Hippocampal formation (tissue), 2 donors: ENCODE measurements at places on chromosomes 7 and 10.

GRCh38 chr7:28517206-28517605 is 104.9 kb downstream of the CREB5 start:
- DNase-seq: no peak

DNA sequence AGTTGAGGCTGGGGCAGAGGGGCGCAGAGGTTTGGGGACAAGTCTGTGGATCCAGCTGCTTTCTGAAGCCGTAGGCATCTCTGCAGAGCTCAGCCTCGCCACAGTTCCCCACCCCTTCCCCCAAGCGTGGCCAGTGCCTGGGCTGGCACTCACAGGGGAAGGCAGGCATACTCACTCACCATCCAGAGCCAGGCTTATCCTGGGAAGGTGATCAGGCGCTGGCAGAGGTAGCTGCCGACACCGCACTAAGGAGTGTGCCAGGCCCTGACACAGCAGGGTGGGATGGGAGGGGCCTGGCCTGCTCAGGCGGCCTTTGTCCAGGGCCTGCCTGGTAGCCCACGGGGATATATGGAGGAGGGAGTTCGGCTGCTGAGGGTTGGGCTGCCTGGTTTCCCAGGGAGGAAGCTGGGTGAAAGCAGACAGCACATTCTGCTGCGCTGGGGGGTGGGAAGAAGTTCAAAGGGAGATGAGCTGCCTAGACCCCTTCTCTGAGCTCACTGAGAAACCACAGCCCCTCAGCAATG is 15.9 kb downstream of the VSIR start:
- no peak for DNase-seq

- DNase-seq: no peak
These were observed 27.8 kb downstream of the CDHR3 start for GRCh38 chr7:105990727-105991453.

- no peak for DNase-seq
These were observed 128.3 kb downstream of the CD36 start for GRCh38 chr7:80766724-80767123.

DNA sequence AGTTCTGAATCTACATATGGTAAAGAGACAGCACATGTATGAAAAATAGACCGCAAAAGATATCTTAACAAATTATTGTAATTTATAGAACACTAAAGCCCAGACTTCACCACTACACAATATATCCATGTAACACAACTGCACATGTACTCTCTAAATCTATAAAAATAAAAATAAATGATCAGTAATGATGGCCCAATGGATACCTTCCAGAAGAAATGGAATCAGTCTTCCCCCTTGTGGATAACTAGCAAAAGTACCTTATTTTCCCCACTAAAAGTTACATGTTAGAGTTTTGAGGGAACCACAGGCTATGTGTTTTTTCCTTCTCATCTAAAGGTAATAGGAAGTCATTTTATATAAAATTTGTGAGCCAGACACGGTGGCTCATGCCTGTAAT is 25.7 kb downstream of the C7orf25 start:
- no peak for DNase-seq

DNA sequence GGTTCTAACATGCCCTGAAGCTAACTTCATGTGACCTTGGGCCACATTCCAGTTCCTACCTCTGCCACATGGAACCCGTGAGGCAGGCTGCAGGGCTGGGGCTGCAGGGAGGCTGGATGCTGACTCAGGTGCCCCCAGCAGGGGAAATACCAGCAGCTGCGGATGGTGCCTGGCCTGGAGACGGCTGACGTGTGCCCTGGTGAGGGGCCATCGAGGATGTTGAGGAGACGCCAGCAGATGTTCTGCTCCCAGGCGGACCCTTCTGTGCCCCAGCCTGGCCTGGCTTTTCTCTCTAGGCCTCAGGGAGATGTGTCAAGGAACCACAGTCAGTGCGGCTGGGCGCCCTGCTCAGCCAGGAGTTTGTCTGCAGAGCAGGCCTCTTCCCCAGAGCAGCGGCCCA is 8.8 kb downstream of the BAG3 start:
- DNase-seq: no peak

- DNase-seq: no peak
These were observed 1.8 kb upstream of the OPN1SW start for GRCh38 chr7:128777156-128778123.
